ENCODE measurements at places on chromosomes 2 and 18.

DNA sequence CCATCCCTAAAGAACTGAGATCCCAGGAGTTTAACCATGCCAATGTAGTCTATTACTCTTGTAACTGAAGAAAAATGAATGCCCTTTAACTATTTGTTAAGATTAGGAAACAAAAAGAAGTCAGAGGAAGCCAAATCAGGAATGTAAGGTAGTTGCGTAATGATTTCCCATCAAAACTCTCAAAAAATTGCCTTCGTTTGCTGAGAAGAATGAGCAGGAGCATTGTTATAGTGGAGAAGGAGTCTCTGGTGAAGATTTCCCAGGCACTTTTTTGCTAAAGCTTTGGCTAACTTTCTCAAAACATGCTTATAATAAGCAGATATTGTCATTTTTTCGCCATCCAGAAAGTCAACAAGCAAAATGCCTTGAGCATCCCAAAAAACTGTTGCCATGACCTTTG lies 224.0 kb upstream of the SIX2 start:
- no peak for DNase-seq

DNA sequence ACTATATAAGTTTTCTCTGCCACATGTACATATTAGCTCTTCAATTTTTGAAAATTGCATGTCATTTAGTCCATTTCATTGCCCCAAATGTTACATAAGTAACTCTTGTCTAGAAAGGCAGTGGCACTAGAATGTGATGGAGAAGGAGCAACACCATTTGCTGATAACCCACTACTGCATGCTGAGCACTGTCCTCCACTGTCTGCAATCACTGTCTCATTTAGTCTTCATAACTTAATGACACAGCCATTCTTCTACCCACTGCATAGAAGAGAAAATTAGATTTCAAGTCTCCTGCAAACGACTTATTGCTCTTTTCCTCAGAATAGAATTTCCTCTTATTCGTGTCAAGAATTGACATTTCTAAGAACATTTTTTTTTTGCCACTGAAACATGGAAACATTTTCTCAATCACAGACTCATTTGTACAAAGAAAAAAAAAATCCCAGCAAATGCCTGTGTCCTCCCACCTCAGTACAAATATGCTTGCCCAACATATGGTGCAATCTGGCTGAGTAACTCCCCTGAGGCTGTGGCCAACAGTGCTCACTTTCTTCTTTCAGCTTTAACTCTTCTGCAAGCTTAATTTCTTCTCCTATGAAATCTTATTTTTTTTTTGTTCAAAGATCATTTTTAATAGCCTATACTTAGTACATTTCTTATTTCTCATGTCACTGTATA lies 768.6 kb upstream of the HS6ST1 start:
- DNase-seq, result no peak

DNA sequence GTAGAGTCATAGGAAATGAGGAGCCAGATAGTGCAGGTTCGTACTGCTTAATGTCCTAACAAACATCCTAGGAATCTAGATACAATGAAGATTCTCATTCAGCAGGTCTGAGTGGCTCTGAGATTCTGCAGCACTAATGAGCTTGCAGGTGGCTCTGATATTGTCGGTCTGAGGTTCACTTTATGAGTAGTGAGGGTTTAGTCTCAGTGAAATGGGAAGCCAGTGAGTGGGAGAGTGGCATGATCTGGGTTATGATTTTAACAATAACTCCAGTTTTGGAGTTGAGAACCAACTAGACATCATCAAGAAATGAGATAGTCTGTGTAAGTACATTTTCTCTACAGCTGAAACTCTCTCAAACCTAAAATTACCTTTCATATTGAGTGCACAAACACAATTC lies 166.8 kb upstream of the SP5 start:
- no peak for DNase-seq

GRCh38 chr2:118269408-118270051 lies 181.3 kb downstream of the INSIG2 start:
- no peak for DNase-seq

- DNase-seq, result no peak
Measured at GRCh38 chr2:144671695-144672455, 152.0 kb upstream of the ZEB2 start.
